ENCODE measurements at places on chromosomes 12 and 14. TPM values are rescaled to one million over a fixed set of nuclear protein-coding genes. Genes with fewer than 3 reads are reported as not detected.
A peak's percentile ranks its signal among the peaks of the same experiment; 100 is the strongest.

GRCh38 chr12:119393677-119394076, 59.1 kb downstream of the CCDC60 start:
- no peak for DNase-seq

GRCh38 chr14:106657460-106657859, 1131.1 kb downstream of the TMEM121 start:
- DNase-seq: no peak

GRCh38 chr12:128444598-128444997, 177.6 kb downstream of the TMEM132C start:
- no peak for DNase-seq

- DNase-seq: peak; percentile 41
Measured at GRCh38 chr14:75068294-75069120, 934 bp upstream of the ZC2HC1C start.

GRCh38 chr14:50901361-50901760, 29.5 kb downstream of the ABHD12B start:
- no peak for DNase-seq

FSCB gene
- polyA plus RNA-seq: not detected

LMO3 gene
- 2.0 TPM for polyA plus RNA-seq

Measured in AG04450 (cell line).